ENCODE measurements at places on chromosomes 3 and 15.

- no peak for DNase-seq
Observed at GRCh38 chr3:159497361-159497760, 491.3 kb upstream of the IL12A start.

GRCh38 chr3:128559486-128560225, 66.7 kb upstream of the GATA2 start:
- no peak for DNase-seq

GRCh38 chr15:88647351-88648105, 8.7 kb downstream of the ISG20 start:
- no peak for DNase-seq

DNA sequence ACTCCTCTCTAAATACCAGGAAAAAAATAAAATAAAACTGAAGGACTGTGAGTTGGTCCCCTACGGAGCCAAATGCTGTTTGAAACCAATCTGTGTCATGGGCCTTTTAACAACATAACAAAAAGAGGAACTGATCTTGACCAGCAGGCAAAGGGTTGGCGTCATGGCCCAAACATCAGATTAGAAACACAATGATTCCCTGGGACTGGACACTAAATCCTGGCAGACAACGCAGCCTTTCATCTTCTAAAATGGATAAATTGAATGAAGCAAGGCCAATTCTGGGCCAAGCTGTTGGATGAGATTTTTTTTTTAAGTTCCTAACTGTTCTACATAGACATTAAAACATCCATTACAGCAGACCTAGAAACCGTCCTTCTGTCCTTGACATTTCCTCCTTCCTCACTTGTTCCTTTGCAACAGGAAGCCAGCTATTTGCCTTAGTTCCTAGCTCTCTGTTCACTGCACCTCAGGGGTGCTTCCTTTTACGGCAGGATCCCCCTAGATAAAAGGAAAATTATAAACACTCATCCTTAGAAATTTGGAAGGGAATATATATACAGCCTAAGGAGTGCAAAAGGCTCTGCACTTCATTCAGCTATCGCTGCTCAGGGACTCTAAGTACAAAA, 21.6 kb upstream of the TAFA4 start:
- no peak for DNase-seq

- peak; percentile 46 for DNase-seq
Observed at GRCh38 chr3:101827211-101828174, 21.8 kb upstream of the NFKBIZ start.

GRCh38 chr3:128297401-128298138, 144.3 kb downstream of the EEFSEC start:
- DNase-seq: no peak

DNA sequence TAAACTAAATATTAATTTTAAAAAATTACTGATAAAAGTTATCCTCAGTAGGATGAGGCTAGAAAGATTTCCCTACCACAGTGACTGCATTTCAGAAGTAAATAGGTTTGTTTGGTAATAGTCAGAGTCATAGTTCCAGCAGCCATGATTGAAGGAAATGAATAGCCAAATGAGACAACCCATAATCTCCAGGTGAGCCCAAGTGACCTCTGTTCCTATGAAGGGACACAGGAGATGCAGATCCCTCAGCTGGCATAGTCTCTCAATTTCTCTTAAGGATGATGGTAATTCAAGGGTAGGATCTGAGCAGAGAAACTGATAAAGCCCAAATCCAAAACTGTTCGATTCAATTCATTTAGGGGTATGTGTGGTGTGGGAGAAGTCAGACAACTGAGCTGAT, 461.8 kb downstream of the RAP2B start:
- no peak for DNase-seq

DNA sequence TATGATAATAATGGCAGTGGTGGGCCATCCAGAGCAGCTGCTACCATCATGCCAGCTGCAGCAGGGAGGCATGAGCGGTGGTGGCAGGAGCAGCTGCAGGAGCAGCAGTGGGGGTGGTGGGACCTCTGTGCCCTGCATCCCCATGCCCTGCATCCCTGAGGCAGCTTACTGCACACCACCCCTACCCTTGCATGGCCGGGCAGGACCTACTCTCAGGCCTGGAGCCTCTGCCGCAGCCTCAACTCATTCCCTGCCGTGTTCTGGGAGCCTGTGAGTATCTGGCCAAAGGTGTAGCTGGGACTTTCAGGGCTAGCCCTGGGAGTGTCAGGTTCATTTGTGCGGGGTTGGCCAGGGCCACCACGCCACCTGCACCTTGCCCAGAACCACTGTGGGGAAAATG, 3.3 kb upstream of the XCR1 start:
- DNase-seq: no peak

DNA sequence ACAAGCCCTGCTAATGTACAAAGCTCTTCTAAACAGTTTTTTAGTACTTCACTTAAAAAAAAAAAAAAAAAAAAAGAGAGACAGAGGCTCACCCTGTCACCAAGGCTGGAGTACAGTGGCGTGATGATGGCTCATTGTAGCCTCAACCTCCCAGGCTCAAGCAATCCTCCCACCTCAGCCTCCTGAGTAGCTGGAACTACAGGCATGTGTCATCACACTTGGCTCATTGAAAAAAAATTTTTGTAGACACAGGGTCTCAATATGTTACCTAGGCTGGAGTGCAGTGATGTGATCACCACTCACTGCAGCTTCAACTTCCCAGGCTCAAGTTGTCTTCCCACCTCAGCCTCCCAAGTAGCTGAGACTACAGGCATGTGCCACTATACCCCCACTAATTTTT, 47.6 kb upstream of the HEG1 start:
- no peak for DNase-seq

DNA sequence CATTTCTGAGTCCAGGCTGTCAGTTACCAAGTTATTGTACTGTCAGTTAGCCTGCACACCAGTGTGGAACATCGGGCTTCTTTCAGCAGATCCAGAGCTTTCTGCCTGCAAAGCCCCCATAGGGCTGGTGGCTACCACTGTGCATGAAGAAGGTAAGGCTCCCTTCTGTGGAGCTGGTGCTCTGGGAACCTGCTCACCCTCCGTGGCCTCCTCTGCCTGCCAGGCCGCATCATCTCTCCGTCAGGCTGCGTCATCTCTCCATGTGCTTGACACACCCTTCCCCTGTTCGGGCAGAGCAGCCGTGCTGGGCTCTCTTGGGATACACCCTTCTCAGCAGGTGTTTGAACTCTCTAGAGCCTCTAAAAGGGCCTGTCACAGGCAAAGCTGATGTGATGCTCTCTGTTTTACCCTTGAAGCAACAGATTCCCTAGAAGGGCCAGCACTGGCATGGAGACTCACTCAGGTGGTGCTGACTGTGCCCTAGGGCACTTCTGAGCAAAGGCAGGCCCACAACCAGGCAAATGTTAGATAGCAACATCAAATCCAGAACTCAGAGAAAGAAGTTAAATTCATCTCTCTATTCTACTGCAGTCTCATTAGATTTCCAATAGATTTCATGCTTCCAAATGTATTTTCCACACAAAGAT, 261.1 kb downstream of the EPHB1 start:
- DNase-seq: no peak

GRCh38 chr3:57805674-57806073, 49.6 kb downstream of the SLMAP start:
- DNase-seq: no peak

DNA sequence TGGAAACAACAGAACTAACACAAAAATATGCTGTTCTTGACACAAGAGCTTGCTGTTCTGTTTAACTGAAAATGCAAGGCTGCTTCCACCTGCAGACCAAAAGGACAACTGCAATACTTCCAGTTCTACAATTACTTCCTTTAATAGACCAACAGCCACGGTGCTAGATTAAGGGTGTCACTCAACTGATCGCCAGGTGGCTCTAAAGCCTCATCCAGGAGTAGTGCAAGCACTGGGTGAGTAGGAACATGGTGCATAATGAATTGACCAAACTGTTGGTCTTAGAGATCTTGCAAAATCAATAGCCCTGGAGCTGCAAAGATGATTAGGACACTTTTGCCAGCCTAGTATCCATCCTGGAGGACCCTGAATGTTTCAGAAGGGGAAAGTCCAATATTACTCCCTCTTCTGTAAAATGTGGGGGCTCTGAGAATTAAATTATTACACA, 3.6 kb upstream of the CLDN16 start:
- no peak for DNase-seq

- DNase-seq: no peak
Observed at GRCh38 chr3:58645726-58646125, 20.8 kb downstream of the FAM3D start.

DNA sequence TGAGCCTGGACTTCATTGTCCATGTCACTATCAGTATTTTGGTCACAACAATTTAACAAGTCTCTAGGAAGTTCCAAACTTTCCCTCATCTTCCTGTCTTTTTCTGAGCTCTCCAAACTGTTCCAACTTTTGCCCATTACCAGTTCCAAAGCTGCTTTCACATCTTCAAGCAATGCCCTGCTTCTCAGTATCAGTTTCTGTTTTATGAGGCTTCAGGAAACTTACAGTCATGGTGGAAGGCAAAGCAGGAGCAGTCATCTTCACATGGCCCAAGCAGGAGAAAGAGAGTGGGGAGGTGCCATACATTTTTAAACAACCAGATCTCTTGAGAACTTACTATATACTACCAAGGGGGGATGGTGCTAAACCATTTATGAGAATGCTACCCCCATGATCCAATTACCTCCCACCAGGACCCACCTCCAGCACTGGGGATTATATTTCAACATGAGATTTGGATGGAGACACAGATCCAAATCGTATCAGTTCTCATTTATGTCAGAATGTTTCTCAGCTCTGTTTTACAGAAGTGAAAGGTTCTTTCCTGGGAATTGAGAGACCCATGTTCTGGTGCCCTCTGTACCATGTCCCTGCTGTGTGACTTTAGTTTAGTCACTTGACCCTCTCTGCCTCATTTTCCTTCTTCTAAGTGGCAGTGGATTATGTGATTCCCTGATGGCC, 169.7 kb downstream of the PLCL2 start:
- DNase-seq: no peak

DNA sequence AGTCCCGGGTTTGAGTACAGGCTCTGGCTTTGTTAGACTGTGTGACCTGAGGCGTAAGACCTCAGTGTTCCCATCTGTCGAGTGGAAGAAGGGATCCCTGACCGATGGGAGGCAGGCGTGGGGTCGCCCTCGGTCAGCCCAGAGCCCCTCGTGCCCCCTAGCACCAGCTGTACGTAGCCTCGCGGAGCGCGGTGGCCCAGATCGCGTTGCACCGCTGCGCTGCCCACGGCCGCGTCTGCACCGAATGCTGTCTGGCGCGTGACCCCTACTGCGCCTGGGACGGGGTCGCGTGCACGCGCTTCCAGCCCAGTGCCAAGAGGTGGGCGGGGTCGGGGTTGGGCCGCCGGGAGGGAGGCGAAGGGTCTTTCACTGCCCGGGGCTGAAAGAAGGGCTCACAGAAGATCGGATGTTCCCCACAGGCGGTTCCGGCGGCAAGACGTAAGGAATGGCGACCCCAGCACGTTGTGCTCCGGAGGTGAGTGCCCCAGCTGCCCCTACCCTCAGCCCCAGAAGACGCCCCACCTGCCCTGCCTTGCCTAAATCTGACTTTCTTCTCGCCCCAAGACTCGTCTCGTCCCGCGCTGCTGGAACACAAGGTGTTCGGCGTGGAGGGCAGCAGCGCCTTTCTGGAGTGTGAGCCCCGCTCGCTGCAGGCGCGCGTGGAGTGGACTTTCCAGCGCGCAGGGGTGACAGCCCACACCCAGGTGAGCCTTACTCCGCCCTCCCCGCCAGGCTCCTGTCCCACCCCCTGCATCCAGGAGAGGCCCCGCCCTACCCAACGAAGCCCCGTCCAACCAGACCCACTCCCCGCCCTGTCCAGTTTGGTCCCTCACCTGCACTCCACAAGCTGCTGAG, 3.5 kb upstream of the LSMEM2 start:
- DNase-seq: no peak

DNA sequence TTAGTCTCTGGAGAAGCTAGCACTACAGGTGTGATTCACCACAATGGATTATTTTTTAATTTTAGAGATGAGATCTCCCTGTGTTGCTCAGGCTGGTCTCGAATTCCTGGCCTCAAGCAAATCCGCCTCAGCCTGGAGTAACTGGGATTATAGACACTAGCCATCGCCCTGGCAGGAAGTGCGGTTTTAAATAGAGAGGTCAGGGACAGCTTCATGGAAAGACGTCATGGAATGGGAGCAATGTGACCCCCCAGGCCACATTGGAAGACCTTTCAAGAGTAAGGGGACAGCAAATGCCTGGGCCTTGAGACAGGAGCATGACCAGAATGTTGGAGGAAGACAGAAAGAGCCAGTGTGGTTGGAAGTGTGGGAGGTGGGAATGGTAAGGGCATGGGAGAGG, 2.2 kb upstream of the ISG20 start:
- DNase-seq: no peak

- no peak for DNase-seq
Observed at GRCh38 chr15:93271871-93272270, 182.9 kb upstream of the RGMA start.

GRCh38 chr3:47250309-47251060, 32.1 kb downstream of the KIF9 start:
- DNase-seq: no peak

GRCh38 chr3:187946981-187947380, 201.7 kb upstream of the BCL6 start:
- no peak for DNase-seq

DNA sequence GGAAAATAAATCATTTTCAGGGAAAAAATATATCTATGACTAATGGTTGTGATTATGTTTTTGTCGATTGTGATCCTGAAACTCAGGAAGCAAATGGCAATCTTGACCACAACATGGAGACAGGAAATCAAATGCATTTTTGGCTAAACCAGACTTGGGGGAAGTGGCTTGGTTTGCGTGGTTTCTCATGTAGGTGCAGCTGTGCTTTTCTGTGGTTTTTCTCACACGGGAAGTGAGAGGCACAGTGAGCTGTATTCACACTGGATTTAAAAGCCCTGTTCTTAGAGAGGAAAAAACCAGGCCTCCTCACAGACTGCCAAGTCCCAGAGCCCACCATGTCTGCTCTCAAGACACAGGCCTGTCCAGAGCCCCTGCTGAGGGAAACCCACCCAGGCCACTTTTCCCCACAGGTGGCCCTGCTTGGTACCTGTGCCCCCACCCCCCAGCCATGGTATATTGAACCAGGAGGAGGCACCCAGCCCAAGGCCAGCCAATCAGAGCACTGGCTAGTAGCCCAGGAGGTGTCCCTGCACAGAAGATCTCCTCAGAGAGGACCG, 46.1 kb downstream of the BTD start:
- DNase-seq: no peak

DNA sequence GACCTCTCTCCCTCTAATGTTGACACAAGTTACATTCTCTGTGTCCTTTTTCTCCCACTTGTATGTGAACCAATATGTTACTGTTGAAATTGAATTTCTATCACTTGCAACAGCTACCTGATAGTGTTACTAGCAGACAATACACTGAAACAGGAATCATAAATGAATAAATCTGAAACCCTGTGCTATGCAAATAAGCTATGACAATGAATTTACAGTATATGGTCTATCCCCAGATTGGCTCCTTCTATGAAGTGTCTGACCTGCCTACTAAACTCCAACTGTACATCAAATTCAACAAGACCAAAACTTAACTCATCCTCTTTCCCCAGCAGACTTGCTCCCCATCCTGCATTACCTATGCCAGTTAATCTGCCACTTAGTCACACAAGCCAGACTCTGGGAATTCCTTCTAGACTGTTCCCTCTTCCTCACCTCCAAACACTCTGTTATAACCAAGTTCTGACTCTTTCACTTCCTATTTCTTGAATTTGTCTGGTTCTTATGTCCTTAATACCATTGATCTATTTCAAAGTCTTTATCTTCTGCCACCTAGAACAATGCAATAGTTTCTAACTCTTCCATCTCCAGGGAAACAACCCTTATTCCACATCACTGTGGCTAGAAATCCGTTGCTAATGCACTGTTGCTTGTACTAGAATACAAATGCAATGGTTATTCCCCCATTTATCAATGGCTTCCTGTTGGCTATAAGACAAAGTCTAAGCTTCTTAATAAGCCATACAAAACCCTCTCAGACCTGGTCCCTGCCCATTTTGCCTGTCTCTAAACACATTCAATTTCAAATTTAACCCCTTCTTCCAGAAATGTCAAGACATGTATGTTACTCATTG, 13.4 kb upstream of the ZNF639 start:
- no peak for DNase-seq

All from activated T-helper 1 cell treated with anti-CD3 and anti-CD28 coated beads, Interleukin-2, amount 50 U/mL, for 16 hours (primary cell).